Esophagus muscularis mucosa (tissue), 4 donors: ENCODE measurements at places on chromosomes 2 and 18. TPM values are rescaled to one million over a fixed set of nuclear protein-coding genes. Genes with fewer than 3 reads are reported as not detected.

- DNase-seq, result no peak
Observed at GRCh38 chr18:11336241-11336640, 186.9 kb upstream of the PIEZO2 start.

GRCh38 chr2:171154348-171154747, 6.3 kb downstream of the TLK1 start:
- no peak for DNase-seq

Gene SLC9A4
- not detected for total RNA-seq

DNA sequence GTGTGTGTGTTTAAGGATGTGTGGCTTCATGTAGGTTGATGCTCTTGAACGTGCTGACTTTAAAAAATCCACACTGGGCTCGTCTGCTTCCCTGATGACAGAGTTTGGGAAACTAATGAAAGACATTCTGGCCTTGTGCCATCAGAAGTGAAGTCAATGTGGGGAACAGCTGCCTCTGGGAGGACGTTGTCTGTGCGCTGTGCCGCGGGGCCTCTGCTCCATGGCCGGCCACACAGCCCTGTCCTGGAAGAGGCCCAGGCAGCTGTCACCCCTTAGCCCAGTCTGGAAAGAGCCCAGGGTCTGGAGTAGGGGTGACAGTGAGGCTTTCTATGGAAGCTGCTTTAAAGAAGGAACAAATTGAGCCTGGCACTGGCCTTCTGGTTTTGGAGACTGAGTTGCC, 155.8 kb downstream of the SH3RF3 start:
- DNase-seq, result no peak

DNA sequence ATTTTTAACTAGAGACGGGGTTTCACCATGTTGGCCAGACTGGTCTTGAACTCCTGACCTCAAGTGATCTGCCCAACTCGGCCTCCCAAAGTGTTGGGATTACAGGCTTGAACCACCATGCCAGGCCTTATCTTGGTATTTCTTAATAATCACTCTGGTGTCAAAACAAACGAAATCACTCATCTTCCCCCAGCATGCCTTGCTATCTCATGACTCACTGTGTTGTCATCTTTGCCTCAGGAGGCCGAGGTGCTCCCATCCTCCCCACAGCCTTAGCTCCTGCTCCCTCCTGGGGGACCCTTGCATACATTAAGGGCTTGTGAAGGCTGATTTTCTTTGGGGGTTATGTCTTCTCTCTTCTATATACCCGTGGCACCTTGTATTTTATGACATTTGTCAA, 250.1 kb upstream of the DPP10 start:
- DNase-seq, result no peak

Gene SPTBN1
- 600 TPM for total RNA-seq

Gene INPP4A
- total RNA-seq, result 46.9 TPM

DNA sequence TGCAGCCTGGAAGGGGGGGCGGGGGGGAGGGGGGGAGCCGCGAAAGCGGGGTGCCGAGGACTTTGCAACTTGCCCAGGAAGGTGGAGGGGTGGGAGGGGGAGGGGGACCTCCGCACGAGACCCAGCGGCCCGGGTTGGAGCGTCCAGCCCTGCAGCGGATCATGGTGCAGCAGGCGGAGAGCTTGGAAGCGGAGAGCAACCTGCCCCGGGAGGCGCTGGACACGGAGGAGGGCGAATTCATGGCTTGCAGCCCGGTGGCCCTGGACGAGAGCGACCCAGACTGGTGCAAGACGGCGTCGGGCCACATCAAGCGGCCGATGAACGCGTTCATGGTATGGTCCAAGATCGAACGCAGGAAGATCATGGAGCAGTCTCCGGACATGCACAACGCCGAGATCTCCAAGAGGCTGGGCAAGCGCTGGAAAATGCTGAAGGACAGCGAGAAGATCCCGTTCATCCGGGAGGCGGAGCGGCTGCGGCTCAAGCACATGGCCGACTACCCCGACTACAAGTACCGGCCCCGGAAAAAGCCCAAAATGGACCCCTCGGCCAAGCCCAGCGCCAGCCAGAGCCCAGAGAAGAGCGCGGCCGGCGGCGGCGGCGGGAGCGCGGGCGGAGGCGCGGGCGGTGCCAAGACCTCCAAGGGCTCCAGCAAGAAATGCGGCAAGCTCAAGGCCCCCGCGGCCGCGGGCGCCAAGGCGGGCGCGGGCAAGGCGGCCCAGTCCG, 540 bp downstream of the SOX11 start:
- DNase-seq, result peak; percentile 70

DNA sequence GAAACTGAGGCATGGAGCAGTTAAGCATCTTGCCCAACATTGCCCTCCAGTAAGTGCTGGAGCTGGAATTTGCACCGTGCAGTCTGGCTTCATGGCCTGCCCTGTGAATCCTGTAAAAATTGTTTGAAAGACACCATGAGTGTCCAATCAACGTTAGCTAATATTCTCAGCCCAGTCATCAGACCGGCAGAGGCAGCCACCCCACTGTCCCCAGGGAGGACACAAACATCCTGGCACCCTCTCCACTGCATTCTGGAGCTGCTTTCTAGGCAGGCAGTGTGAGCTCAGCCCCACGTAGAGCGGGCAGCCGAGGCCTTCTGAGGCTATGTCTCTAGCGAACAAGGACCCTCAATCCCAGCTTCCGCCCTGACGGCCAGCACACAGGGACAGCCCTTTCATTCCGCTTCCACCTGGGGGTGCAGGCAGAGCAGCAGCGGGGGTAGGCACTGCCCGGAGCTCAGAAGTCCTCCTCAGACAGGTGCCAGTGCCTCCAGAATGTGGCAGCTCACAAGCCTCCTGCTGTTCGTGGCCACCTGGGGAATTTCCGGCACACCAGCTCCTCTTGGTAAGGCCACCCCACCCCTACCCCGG, 1.3 kb downstream of the PROC start:
- DNase-seq, result no peak

DNA sequence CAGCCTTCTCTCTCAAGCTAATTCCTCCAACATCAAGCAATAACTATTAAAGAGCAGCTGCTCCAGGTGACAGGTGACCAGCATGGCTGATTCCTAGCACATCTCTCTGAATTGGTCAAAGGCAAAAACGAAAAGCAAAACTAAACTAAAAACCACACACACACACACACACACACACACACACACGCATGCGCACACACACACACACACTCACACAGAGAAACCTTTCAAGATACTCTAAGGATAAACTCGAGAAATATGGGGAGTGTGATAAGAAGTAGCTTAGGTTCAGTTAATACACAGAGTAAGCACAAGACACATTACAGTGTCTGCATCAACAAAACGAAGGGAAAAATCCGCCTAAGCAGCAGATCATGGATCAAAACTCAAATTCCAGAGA, 74.5 kb upstream of the FZD7 start:
- DNase-seq, result no peak

- DNase-seq, result no peak
Observed at GRCh38 chr2:234343372-234343771, 153.5 kb downstream of the ARL4C start.

GRCh38 chr2:194867328-194867727, 789.7 kb upstream of the SLC39A10 start:
- DNase-seq, result no peak

- no peak for DNase-seq
Observed at GRCh38 chr2:206442833-206443734, at the start of gene ADAM23. Gene ADAM23, plus strand, starts transcription at chr2:206443532. Its CDS starts 335 bp downstream, at chr2:206443867.

DNA sequence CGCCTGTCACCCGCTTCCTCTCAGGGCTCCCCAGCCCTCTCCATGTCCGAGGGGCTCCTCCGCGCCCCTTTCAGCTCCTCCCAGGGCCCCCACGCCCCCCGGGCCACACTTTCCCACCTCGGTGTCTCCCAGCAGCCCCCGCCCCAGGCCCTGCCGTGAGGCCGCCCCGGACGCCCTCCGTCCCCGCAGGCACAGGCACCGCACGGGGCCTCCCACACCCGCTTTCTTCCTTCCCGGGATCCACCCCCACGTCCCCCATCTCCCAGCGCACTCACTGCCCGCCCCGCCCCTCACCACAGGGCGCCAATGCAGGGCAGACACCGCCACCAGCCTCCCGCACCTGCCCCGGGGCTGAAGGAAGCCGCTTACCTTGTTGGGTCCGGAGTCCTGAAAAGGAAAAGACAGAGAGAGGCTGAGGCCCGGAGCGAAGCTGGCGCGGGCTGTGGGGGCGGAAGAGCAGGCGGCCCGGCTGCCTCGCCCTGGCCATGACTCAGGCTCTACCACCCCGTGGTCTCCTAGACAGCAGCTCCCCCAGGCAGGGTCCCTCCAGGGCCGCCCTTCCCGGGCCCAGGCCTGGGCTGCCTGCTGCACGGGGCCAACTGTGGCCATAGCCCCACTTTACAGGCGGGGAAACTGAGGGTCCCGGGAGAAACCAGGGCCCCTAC, 37.7 kb downstream of the KIF1A start:
- no peak for DNase-seq

Gene G6PC2
- total RNA-seq, result not detected

- DNase-seq, result no peak
Observed at GRCh38 chr2:240233885-240234502, 93.5 kb upstream of the OTOS start.

- DNase-seq, result no peak
Observed at GRCh38 chr2:3512086-3512485, 7.2 kb downstream of the ADI1 start.

- no peak for DNase-seq
Observed at GRCh38 chr2:101063352-101064124, 61.4 kb downstream of the RPL31 start.

GRCh38 chr18:80115035-80115434, 6.0 kb downstream of the ADNP2 start:
- peak; percentile 39 for DNase-seq

GRCh38 chr2:239370403-239370802, 30.4 kb downstream of the HDAC4 start:
- no peak for DNase-seq

DNA sequence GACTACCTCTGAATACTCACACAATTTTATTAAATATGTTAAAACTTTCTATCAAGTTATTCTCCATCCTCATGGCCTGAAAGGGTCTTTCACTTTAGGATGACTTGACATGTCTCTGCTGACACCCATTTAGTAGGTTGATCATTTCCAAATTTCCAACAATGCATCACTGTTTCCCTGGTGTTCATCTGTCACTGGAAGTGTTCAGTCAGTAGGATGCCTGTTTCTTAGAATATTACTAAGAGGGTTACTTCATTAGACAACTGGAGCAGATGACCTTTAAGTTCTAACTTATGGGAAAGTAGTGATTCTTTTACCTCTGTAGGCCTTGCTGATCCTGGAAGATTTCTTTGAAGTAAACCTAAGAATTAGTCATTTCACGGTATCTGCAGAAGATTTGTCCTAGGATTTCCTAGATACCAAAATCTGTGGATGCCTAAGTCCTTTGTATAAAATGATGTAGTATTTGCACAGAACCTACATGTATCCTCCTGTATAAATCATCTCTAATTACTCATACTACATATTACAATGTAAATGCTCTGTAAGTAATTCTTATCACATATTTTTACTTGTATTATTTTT, 77.7 kb downstream of the MAP3K20 start:
- no peak for DNase-seq

DNA sequence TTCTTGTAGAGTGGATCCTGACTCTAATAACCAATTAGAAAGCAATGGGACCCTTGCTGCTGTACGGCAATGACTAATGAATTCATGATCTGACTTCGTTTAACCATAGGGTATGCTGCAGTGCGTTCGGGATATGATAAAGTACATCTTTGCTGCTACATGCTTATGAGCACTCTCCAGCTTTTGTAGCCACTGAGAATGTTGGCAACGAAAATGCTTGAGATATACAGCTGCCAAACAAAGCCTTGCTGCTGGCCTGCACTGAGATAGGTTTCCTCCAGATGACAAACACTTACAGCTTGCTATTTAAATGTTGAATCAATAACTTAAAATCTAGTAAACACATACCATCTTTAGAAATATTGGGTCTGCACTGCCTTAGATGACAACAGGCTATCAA, 372.4 kb upstream of the SLC8A1 start:
- DNase-seq, result no peak

- no peak for DNase-seq
Observed at GRCh38 chr2:118333664-118334063, 245.4 kb downstream of the INSIG2 start.

DNA sequence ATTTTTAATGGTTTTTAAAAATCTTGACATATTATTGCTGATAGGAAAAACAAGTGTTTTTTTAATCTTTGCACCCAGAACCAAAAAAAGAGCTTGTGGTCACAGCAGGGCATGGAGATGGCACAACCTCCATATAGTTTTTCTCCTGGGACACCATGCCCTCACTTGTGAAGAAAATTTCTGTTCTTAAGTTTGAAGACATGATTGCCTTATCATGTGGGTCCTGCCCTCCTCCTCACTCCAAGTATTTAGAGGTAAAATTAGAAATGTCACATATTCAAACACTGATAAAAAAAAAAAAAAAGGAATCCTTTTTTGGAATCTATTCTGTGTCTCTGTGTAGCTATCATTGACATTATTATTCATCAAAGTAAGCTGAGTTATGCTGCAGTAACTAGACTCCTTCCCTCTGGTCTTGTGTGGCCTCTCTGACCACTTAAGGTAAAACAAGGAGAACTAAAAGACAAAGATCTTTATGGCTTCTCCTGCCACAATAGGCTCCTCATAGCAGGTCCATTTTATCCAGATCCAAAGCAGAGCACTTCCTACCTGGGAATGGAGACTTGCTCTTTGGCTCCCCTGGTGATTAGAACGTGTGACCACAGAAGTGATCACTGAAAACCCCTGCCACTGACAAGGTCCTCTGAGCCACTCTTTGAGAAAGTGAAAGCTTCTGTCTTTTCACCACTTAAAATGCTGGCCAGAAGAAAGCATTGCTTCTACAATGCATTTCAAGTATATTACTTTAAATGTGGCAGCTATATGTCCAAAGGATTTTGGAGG, 19.8 kb downstream of the ADD2 start:
- DNase-seq, result no peak

Gene ERFE
- not detected for total RNA-seq

DNA sequence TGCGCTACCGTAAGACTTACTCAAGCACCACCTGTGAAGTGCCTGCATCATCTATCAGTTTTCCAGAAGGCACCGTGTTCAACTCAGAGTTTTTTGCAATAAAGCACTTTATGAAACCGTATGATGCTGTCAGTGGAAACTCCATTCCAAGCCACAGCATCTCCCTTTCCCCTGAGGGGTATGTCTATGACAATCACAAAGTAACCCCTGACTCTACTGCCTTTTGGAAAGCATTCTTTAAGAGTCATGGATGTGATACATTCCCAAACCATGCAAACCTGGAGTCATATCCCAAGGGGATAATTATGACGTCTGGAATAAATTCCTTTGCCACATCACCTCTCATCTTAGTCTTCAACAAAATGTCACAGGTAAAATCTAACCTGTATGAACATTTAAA, 39.2 kb downstream of the UNC50 start:
- DNase-seq, result no peak
